ENCODE measurements at places on chromosomes 13 and 19. TPM values are rescaled to one million over a fixed set of nuclear protein-coding genes. Genes with fewer than 3 reads are reported as not detected.

The LRG1 gene
- total RNA-seq, result 1.4 TPM

The SYMPK gene
- total RNA-seq, result 30.8 TPM

The FLT3LG gene
- total RNA-seq, result 5.3 TPM

The SPACA7 gene
- total RNA-seq, result not detected

All from subcutaneous adipose tissue (tissue), 4 donors.